ENCODE measurements at places on chromosomes 4 and X.

DNA sequence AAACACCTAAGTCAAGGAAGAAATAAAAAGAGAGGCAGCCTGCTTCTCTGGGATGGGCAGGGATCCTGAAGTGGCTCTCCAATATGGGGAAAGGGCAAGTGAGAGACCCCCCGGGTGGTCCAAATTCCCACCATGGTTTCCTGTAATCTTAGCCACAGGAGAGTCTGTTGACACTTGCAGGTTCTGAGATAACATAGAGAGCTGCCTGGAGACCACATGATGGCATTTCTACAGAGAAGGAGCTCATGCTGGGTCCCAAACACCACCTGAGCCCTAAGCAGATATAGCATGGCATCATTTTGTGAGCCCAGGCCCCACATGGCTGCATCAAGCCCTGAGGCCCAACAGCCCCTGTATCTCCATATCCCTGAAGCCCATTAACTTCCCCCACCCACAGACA lies 26.1 kb downstream of the PABPC1L2B start:
- DNase-seq, result no peak

GRCh38 chrX:114619874-114620273 lies 36.0 kb downstream of the HTR2C start:
- DNase-seq, result no peak

DNA sequence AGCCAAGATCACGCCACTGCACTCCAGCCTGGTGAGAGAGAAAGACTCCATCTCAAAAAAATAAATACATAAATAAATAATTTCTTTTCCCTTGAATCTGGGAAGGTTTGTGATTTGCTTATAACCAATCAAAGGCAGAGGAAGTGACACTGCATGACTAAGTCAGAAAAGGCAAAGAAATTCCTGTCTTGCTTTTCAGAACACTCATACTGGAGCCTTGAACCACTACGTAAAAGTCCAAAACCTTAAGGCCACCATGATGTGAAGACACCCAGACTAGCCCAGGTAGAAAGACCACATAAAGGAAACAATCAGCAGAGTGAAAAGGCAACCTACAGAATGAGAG lies 36.6 kb downstream of the TMEM156 start:
- no peak for DNase-seq

DNA sequence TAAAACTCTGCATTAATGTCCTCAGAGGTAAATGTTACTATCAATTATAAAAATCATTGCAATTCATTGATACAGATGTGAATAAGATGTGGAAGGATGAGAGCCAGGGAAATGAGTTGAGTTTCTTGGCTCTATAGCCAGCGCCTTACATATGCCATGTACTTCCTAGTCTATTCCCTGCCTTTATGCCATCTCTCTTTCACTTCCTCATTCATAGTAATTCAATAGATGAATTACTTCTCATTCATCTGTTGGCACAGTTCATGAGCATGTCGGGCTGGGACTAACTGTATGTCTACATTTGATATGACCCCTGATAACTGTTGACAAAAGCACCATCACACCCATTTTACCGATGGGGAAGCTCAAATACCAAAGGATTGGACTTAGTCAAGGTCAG lies 55.7 kb downstream of the LNX1 start:
- no peak for DNase-seq

DNA sequence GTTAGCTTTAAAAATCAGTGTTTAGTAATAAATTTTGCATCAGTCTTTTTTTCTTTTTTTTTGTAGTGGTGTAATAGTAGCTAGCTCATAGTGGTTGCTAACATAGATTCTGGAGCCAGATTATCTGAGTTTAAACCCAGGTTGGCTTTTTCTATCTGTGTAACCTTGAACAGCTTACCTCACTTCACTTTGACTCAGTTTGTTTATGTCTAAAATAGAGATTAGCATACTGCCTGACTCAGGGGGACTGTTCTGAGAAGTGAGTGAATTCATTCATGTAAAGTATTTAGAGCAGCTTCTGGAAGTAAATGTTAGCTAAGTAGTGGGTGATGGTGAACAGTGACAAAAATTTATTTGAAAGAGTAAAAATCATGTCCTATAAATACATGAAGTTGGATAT lies 32.9 kb downstream of the CPEB2 start:
- peak; percentile 14 for DNase-seq

DNA sequence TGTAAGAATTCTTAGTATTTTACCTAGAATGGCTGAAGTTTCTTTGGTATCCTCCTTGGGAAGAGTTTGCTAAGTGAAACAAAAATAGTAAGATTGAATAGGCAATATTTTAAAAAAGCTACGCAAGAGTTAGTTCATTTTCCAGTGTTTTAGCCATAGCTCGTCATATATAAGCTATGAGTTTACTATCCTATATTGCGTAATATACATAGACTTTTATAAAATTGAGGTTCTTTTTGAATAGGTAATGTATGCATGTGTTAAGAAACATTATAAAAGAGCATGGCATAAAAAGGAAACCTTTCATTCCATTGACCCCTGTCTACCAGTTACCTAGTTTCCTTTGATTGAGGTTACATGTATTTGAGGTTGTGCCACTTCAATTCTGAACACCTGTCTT lies 67.0 kb downstream of the DACH2 start:
- DNase-seq, result no peak

- DNase-seq, result no peak
Measured at GRCh38 chr4:95231681-95232080, 317.1 kb downstream of the UNC5C start.

GRCh38 chrX:122552286-122552800 lies 631.7 kb upstream of the GRIA3 start:
- peak; percentile 67 for DNase-seq

GRCh38 chr4:187232196-187232595 lies 508.5 kb upstream of the FAT1 start:
- DNase-seq, result no peak

GRCh38 chr4:29033703-29034102 lies 1686.5 kb upstream of the PCDH7 start:
- DNase-seq, result no peak

DNA sequence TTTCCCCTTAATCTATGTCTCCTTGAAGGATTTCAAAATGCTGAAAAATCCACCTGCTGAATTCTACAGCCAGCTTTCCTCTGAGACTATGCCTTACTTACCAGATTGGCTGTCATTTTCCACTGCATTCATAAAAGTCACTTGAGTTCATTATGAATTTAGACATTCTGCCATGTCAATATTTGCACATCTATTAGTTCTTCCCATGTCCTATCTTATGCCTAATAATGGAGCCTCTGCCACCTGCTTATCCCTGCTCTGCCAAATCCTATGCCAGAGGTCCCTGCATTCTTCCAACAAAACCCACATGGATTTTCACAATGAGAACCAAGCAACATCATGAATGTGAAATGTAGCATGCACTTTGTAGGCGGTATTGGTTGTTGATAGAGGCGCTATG lies 42.6 kb downstream of the GASK1B start:
- no peak for DNase-seq

DNA sequence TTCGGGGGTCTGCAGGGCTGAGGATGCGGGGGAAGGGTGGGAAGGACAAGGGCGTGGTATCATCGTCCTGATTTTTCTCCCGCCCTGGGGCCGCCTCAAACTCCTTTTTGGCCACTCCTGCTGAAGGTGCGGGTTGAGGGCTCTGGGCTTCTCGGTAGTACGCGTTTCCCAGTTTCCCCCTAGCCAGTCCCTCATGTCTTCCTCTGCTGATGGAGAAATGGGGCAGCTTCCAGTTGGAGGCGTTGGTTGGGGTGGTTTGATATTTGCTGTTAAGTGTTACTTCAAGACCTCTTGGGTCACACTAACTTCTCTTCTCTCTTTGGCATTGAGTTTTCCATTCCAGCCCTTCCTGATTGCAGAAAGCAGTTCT lies 482 bp downstream of the GSTCD start:
- DNase-seq, result no peak

DNA sequence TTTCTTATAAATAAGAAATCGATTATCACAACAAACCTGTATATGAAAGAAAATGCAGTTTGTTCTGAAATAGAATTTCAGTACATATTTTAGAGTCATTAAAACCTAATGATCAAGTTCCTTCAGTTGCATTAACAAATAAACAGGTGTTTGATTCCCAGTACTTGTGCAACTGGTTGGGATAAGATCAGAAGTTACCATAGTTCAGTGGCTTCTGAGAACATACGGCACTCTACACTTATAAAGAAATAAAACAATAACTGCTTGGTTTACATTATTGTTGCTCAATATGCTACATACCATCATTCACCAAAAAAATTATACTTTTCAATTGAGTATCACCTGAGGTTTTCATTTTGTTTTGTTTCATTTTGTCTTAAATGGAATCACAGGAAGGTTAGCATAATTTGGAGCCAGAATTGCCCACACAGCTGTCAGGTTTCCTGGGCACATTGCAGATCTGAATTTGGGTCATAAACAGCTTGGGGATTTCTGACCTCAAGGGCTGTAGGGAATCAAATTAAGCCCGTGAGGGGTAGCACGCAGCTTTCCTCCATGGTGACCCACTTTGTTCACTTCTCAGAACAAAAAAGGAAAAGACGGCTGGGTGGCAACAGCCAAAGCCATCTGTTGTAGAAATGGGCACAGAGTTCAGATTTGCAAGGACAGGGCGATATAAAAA lies 14.9 kb upstream of the CCNG2 start:
- no peak for DNase-seq

Measured in fibroblast of upper back skin (primary cell).